Activated CD8-positive, alpha-beta memory T cell treated with anti-CD3 and anti-CD28 coated beads, Interleukin-2, amount 50 U/mL, for 48 hours (primary cell): ENCODE measurements at places on chromosomes 5 and 9.

- no peak for DNase-seq
Observed at GRCh38 chr9:92983984-92984589, 36.8 kb downstream of the FGD3 start.

GRCh38 chr5:11596185-11596584 is 308.1 kb downstream of the CTNND2 start:
- DNase-seq: no peak

DNA sequence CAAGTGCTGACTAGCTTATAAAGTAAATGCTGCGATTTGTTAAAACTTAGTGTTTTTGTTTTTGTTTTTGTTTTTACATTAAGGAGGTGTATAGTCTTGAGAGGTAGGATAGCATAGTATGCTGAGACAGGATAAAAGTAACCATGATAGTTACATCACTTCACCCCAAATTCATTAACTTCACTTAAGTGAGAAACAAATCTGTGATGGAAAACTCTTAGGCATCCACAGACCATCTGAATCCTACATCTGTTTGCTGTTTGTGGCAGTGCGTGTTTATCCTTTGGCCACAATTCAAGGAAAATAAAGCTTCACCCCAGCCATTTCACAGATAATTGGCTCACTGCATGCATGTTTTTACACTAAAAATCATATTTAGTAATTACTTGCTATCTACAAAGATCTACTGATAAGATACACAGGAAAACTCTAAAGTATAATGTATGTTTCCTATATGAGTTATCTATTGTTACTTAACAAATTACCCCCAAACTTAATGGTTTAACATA is 82.0 kb downstream of the ZNF622 start:
- DNase-seq: no peak

DNA sequence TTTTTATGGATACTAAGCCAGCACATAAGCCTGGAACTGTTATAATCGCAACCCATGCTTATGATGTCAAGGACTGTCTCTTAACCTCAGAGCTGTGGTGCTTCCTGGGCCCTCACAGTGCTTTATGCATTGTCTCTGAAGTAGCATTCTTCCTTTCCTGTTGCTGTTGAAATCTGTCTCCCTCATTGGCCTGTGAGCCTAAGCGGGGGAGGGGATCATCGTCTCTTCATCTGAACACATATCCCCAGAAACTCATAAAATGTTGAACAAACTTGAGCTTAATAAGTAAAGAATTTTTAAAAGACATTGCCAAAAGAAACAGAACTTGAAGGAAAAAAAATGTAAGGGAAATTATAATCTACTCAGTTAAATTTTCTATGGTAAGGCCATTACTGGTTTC is 80.3 kb downstream of the SGCD start:
- no peak for DNase-seq

- DNase-seq: no peak
Observed at GRCh38 chr5:87526131-87526530, 113.4 kb upstream of the CCNH start.

GRCh38 chr9:34592895-34593601 is 3.5 kb upstream of the CNTFR start:
- DNase-seq: no peak

- no peak for DNase-seq
Observed at GRCh38 chr5:156523607-156524006, 196.6 kb downstream of the SGCD start.

DNA sequence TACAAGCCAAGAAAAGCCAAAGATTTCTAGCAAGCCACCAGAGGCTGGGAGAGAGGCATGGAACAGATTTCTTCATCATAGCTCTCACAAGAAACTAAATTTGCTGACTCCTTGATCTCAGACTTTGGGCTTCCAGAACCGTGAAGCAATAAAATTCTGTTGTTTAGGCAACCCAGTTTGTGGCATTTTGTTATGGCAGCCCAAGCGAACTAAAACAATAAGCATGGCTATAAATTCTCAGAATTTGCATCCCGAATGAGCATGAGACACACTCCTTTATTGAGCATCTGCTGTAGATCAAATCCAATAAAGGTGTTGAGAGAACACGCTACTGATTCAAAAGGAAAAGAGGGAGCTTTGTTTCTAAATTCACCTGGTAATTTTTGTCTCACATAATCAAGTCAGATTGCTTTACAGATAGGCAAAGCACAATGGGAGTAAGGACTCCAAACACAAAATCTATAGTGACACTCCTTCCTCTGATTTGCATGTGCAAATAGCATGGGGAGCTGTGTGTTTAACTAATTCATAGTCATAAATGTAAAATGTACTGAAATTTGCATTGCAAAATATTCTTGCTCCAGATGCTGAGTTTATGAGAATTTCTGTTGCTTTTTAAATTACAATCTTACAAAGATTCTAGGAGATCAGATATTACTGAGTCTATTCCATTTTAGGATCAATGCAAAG is 308.7 kb downstream of the MED10 start:
- no peak for DNase-seq

DNA sequence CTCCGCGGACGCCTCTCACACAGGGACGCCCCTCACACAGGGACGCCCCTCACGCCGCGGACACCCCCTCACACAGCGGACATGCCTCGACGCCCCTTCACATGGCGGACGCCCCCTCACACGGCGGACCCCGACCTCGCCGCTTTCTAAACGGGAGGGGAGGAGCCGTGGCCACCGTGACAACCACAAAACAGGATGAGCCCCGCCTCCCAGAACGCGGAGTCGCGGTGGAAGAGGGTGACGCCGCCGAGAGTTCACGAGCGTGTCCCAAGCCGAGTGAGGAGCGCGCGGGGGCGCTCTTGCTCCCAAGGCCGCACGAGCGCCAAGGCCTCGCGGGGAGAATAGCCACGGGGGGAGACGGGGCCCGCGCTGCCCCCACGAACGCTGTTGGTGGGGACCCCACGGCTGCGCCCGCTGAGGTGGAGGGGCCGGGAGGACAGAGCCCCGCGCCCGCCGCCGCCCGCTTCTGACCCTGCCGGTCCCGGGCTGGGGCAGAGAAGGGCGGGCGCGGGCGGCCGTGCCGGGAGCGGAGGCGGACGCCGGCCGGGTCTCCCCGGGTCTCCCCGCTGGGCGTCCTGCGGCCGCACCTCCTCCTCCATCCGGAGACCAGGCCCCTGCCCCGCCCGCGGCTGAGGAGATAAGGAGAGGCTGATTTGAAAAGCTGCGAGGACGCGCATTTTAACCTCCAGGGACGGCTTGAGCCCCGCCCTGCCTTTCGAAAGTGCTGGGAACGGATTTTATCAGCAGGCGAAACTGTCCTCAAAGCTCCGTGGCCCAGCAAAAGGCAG is 3.9 kb upstream of the NKD2 start:
- DNase-seq: peak; percentile 64

DNA sequence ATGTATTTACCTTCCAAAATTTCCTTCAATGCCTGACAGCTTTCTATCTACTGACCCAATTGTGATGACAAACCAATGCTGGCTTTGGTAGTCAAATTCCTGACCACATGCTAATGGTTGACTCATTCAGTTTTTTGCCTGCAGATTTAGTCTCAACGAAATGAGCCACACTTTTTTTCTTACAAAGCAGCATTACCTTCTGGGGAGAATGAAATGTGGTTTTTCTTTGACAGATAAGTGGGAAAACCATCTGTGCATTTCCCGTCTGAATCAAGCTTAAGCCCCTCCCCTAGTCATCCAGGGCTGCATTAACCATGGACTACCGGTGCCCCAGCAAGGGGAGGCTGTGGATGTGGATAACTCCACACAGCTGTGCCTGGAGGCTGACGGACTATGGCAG is 99.6 kb upstream of the TAF11L2 start:
- no peak for DNase-seq

GRCh38 chr5:9445826-9446388 is 100.0 kb downstream of the SEMA5A start:
- no peak for DNase-seq

GRCh38 chr9:27441741-27442070 is 82.4 kb upstream of the IFNK start:
- DNase-seq: no peak

DNA sequence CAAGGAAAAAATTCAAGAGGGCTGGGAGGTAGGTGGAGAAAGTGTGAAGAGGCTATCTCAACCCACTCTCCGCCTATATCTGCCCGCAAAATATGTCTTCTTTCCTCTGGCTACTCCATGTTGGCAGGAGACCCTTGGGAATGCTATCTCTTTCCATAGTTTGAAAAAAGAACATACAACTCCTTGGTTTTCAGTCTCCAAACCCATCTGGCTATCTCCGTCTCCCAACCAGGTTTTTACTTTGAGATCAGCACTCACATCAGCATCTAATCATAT is 109.9 kb upstream of the IFNE start:
- DNase-seq: no peak

- DNase-seq: no peak
Observed at GRCh38 chr5:161403996-161404395, 142.5 kb downstream of the GABRB2 start.

DNA sequence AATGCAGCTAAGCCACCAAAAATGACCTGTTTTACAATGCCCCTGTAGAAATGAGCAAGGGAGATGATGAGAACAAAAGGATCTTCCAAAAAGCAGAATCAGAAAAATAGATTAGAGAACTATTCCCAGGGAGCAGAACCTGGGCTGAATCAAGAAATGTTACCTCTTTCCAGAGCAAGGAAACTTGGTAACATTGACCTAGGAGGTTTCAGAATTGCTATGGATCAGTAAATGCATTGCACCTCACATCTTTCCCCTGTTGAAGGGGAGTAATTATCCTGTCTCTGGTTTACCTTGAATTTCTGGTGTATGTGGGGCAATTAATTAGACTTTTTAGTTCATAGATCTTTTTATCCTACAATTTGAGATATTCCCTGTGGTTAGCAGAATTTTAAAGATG is 151.2 kb upstream of the RAI14 start:
- no peak for DNase-seq

DNA sequence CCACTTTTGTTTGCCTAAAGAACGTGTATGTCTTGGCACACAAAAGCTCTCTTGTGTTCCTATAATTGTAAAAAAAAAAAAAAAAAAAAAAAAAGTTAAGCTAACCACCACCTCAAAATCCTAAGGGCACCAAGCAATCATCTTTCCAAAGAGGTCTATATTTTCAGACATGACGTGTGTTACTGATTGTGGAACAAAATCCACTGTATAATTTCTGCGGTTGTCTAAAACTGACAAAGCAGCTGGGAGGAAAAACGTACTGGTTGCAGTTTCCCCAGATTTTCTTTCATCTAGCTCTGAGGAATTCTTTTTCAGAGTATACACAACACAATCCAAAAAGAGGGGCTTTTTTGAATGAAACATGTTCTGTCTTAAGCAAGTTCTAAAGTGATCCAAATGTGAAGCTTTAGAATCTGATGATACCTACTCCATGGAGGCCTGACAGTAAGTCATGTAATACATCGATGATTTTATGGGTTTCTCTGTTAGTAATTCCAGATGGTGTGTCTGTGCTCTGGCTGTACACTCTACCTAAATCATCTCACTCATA is 375.6 kb upstream of the NUDT12 start:
- DNase-seq: no peak

GRCh38 chr9:84898188-84898587 is 228.7 kb downstream of the NTRK2 start:
- no peak for DNase-seq

- DNase-seq: no peak
Observed at GRCh38 chr9:121424024-121424432, 54.0 kb upstream of the STOM start.

GRCh38 chr9:128361296-128361985 is 9.7 kb upstream of the URM1 start:
- DNase-seq: no peak

- no peak for DNase-seq
Observed at GRCh38 chr5:146409054-146409671, 38.0 kb upstream of the TCERG1 start.

GRCh38 chr5:175796536-175797499 is 74.6 kb upstream of the CPLX2 start:
- peak; percentile 91 for DNase-seq

GRCh38 chr9:15349892-15350761 is 43.1 kb upstream of the TTC39B start:
- no peak for DNase-seq

- DNase-seq: no peak
Observed at GRCh38 chr9:23603311-23603710, 222.7 kb downstream of the ELAVL2 start.

GRCh38 chr5:684751-685216 is 8.4 kb downstream of the TPPP start:
- peak; percentile 38 for DNase-seq

DNA sequence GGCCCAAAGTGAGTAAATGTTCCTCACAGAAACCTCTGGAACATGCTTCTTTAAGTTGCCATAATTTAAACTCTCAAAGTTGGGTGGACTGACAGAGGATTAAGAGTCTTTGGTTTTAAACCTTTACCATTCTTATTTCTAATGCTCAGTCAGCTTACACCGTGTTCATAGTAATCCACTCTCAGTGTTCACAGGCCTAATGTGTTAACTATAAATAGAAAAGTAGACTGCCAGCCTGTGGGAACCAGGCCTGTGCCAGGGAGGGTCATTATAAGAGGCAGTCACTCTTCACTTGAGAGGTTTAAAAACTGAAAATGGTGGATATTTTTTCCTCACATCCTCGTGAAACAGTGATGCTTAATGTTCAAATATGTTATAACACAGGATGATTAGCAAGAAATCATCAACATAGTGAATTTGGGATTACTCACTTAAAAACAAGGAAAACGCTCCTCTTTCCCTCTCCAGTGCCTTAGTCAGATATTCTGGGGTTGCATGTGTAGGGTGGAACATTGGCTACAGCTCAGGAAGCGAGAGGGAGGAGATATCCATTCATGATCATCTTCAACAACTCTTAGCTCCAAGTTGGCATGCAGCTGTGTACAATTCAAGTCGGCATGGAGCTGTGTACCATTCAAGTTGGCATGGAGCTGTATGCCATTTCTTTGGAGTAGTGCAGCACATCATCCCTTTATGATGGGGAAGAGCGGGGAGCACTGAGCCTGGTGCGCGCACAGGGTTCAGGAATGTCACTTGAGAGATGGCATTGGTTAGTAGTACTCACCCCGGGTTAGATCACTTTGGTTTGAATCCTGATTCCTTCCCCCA is 65.8 kb downstream of the KIAA1958 start:
- no peak for DNase-seq

GRCh38 chr9:135992486-135993408 is 31.6 kb upstream of the UBAC1 start:
- peak; percentile 75 for DNase-seq

- no peak for DNase-seq
Observed at GRCh38 chr9:95506428-95506677, 10.4 kb downstream of the PTCH1 start.

- DNase-seq: no peak
Observed at GRCh38 chr9:108815156-108815555, 40.6 kb downstream of the ACTL7B start.

- DNase-seq: no peak
Observed at GRCh38 chr5:111839438-111839837, 82.4 kb upstream of the NREP start.

DNA sequence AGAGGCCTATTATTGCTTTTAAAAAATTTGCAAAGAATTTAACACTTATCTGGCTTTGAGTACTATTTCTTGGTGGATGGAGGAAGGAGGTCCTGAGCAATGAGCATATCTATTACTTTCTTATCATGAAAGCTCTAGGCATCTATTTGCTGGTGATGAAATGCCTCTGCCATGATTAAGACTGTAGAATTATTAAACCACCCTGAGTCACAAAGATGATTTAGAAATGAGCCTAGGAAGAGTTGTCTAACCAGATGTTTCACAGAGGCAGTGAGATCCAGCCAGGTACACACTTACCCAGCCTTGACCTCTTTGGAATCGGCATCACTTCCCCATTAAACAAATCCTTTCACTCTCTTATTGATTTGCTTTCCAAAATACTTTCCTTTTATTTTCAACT is 304.4 kb upstream of the KIF2A start:
- DNase-seq: no peak
